ENCODE measurements at places on chromosomes 1 and 21.

- DNase-seq = no peak
Measured at GRCh38 chr1:2468540-2468939, 7.5 kb upstream of the PLCH2 start.

DNA sequence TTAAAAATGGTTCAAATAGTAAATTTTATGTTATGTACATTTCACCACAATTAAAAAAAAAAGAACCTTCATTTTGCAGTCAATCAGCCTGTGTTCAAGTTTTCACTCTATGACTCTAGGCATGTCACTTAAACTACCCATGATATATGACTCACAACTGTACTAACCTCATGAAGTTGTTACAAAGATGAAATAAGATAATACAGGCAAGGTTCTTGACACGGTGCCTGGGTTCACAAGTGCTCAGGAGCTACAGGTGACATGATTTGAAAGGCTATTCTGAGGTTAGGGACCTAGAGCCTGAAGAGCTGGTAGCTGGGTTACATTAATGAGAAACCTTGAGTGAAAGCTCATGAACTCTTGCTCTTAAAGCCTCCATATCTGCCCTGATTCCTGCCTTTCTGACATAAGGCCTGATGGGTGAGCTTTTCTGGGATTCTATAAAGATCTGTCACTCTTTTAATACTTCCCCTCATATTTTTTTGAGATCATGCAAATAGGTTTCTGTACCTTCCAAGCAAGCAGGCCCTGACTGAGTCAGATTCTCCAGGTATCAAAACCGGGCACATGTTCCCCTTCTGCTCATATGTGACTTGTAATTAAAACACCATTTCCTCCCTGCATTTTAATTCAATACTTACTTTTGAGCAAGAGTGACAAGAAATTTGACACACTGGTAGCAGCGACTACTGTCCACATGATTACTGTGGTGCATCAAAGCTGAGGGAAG is 34.0 kb downstream of the PCSK9 start:
- DNase-seq = no peak

DNA sequence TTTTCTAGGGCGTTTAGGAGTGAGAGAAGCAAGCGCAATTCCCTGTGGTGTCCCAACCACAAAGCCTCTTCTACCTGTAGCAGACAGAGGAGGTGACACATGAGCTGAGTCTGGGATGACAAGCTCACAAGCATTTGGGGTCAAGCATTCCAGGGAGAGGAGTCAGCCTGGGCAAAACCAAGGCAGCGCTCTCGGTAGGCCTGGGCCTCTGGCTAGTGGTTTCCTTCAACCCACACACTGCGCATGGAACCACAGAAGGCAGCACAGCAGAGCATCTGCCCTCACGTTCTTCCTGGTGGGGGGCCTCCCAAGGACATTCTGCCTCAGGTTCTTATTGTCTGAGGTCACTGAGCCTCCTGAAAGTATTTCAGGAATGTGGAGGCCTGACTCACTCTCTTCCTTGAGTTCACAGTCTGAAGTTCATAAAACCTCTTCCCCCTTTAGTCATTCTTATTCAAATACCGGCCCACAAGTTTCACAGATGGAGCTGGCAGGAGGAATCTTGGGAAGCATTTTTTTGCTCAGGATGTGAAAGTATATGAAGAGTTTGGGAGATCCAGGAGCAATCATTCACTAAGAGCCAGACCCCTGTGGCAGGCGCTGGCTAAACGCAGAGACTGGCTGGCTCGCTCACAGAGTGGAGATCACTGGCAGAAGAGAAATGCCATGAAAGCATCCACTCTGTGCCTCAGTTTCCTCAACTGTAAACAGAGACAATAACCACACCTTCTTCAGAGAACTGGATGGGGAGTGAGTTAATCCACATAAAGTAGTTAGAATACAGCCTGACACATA is 26.8 kb downstream of the CCN1 start:
- DNase-seq = no peak

DNA sequence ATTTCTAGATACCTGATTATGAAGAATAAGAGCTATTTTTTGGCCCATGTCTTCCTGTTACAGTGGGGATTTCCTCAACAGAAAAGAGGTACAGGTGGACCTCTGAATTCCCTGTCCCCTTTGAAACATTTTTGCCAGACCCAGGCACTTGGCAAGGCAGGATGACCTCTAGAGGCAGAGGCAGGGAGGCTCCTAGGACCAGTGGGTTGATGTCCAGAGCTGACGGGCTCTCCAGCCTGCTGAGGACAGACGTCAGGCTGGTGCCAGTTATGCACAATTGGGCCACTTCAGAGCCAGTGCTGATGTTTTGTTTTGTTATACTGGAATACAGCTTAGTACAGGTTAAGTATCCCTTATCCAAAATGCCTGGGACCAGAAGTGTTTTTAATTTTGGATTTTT is 18.5 kb upstream of the A3GALT2 start:
- no peak for DNase-seq

DNA sequence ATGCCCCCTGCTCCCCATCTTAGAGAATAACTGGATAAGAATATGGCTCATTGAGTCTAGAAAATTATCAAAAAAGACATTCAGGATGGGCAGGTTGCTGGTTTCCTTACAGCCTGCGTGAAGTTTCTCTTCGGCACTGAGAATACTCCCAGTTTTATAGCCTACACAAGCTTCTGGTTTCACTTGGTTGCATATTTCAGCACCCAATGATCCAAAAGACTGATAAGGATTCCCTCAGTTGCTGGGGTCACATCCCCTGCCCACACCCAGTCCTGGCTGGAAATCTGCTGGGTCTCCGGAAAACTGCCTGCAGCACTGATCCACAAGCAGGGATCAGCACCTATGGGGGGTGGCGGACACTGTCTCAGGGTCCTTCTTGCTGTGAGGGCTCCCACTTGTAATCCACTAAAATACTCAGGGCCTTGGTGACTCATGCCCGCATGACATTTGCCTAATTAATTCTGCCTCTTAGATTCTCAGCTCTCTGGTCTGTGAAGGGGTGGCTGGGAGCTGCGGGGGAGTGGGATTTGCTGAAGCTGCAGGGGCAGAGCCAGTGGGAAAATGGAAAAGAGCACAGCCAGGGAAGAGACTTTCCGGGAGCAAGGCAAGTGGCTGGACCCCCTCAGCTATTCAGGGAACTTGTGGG is 142.5 kb downstream of the ZNF648 start:
- DNase-seq = no peak

All from stimulated activated CD8-positive, alpha-beta memory T cell treated with anti-CD3 and anti-CD28 coated beads, Interleukin-12 subunit alpha, Interleukin-12 subunit beta, amount 100 ng/mL, for 4 hours (primary cell).